NCI-H2081 (cell line): ENCODE measurements at places on chromosomes 7 and 10.
A peak's percentile ranks its signal among the peaks of the same experiment; 100 is the strongest.

- DNase-seq = peak; percentile 9
These were observed 631.1 kb upstream of the MBL2 start for GRCh38 chr10:53403688-53404087.

DNA sequence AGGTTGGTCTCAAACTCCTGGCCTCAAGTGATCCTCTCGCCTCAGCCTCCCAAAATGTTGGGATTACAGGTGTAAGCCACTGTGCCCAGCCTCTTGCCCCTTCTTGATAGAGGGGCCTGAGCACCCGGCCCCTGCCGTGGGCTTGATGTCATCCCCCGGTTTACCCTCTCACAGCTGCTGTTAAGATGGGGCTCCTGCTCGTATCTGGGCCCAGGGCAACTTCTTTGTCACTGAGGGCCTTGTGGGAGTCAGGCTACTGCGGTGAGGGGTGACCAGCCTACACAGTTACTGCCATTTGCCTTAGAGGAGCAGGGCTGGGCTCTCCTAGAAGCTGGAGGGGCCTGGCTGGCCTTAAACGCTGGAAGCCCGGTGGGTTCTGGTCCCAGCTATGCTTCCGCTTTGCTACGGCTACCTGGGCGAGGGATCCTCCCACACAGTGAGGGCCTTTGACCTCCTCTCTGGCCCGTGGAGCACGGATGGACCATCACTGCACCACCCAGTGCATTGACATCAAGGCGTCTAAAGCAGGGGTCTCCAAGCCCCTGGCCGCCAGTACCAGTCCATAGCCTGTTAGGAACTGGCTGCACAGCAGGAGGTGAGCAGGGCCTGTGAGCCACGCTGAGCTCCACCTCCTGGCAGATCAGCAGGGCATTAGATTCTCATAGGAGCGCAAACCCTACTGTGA lies 1.1 kb upstream of the TMEM130 start:
- no peak for DNase-seq

DNA sequence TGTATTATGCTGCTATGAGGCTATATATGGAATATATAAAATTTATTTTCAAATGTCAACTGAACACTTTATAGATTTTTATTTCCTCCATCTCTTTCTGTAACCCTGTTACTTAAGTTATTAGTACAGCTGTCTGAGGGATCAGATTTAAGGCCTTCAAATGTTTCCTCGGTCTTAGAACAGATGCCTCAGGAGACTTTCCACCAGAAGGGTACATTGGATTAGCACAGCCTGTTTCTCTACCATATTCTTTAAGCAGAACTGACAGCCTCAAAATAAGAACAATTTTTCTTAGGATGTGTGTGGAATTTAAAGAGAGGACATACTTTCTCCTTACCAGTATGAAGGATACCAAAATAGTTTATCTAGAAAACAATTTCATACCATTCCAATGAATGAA lies 53.0 kb upstream of the HGF start:
- DNase-seq = no peak

DNA sequence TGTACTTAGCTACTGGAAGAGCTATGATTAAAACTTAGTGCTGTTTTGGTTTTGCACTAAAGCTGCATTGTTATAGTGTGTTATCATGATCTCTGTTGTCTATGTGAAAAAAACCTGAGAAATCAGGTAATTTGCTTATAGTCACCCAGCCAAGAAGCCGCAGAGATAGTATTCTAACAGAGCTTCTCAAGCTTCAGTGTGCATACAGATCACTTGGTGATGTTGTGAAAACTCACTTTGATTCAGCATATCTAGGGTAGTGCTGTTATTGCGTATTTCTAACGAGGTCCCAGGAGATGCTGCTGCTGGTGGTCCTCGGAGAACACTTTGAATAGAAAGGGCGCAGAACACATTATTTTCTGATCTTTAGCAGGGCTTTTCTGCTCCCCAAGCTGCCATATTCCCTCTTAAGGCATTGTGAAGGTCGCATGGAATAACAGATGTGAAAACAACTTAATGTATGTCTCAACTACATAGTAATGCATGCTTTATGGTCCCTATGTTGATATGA lies 68.4 kb upstream of the PDCD4 start:
- no peak for DNase-seq

- DNase-seq = no peak
These were observed 350.0 kb downstream of the FGFR2 start for GRCh38 chr10:121248266-121248665.
